ENCODE measurements at places on chromosomes 12 and 14.

DNA sequence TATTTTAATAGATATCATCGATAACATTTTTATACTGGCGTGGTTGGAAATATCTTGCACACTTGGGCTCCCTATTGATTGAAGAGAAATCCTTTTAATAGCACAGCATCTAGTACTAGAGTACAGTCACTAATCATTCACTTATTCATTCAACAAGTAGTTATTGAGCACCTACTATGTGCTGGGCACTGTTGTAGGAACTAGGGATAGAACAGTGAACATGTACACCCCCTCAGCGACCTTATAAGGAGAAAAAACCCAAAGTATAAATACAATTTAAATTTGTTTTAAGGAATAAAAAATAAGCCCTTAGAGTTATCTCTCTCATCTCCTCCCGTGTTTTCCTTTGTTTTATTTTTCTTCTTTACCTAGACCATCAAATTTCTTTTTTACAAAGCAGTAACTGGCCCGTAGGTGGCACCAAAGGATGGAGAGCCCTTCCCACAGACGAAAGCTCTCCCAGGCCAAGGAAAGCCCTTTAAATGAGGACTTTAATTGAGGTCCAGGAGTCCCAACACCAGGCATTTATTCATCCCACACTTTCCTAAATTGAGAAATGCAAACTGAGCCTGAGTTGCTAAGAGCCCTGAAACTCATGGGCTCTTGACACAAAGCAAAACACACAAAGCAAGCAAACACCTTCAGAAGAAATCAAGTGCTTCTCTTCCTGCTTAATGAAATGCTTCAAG, 29.0 kb downstream of the PEBP1 start:
- no peak for DNase-seq

DNA sequence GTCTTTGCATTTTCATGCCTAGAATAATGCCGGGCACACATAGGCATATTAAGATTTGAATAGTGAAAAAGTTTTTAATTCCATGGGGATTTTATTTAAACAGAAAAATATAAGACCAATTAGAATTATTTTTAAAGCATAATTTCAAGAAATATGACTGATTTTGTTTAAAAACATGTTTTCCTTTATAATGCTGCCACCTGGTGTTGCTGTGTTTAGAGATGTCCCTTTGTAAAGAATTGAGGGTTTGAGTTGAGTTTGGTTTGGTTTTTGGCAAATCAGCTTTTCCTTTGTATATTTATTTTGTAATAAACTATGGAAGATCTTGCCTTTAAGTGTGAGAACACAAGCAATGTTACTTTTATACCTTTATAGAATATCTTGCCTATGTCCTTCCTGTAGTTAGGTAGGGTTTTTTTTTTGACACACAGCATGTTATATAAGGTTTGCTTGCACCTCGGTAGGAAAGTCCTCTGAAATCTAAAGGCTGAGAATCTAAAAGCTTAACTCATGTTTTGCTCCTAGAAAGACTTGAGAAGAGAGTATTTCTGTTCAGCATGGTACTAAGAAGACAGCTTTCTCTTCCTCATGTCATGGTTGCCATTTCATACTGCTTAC, 31.4 kb upstream of the SNAPC1 start:
- no peak for DNase-seq

DNA sequence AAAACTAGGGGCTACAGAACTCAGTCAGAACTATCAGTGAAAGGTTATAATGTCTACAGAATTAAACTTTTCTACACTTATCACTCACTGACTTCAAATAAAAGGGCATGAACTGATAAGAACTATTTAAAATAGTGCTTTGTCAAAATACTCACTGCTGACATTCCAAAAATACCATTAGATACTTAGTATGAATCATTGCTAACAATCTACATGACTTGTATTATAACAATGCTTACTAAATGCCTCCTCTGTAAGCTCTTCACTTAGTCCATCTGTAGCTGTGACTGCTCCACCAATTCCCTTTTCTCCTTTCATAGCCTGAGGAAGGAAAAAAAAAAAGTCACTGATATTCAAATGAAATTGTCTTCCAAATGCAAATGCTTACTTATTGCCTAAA, 17.0 kb downstream of the NFYB start:
- DNase-seq: no peak

GRCh38 chr12:51536159-51536558, 54.9 kb upstream of the SCN8A start:
- no peak for DNase-seq

- DNase-seq: no peak
Observed at GRCh38 chr12:3644104-3644503, 108.8 kb downstream of the CRACR2A start.

DNA sequence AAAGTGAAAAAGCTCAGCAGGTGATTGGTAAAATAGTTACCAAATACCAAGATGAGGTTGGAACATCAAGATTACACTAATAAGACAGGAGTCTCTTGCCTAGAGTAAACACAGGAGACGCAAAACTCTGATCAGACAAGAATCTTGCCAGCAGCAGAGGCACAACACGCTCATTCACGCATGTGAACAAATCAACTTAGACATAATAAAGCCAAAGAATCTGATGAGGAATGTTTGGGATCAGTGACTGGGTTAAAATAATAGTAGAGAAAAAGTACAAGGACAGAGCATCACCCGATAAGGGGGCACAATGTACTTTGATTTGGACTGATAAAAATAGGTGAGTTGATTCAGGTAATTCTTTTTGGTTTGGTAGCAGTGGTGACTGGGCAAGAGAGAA, 159.5 kb upstream of the GRIP1 start:
- DNase-seq: no peak

GRCh38 chr12:5328669-5329517, 103.0 kb upstream of the NTF3 start:
- DNase-seq: no peak

GRCh38 chr12:62248873-62249272, 11.3 kb upstream of the USP15 start:
- no peak for DNase-seq

- no peak for DNase-seq
Observed at GRCh38 chr14:100573002-100573756, 14.0 kb downstream of the BEGAIN start.

GRCh38 chr12:106759526-106760183, 14.8 kb upstream of the RIC8B start:
- DNase-seq: no peak

DNA sequence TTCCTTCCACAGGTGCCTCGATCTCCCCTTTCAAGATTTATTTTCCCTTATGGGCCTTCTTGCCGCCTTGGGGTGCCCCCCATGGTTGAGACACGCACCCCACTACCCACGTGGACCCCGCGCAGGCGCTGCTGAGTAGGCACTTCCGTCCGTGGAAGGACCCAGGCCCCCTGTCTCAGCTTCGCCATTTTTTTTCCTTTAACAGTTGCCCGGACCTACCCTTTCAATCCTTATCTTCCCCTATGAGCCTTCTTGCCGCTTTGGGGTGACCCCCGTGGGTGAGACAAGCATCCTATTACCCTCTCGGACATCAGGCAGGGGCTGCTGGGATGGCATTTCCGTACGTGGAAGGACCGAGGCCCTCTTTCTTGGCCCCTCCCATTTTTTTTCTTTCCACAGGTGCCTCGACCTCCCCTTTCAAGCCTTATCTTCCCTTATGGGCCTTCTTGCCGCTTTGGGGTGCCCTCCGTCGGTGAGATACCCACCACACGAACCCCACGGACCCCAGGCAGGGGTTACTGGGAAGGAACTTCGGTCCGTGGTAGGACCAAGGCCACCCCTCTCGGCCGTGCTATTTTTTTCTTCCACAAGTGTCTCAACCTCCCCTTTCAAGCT, 268.2 kb downstream of the ALG10 start:
- DNase-seq: no peak

GRCh38 chr12:122123051-122123760, 44.6 kb downstream of the MLXIP start:
- peak; percentile 76 for DNase-seq

DNA sequence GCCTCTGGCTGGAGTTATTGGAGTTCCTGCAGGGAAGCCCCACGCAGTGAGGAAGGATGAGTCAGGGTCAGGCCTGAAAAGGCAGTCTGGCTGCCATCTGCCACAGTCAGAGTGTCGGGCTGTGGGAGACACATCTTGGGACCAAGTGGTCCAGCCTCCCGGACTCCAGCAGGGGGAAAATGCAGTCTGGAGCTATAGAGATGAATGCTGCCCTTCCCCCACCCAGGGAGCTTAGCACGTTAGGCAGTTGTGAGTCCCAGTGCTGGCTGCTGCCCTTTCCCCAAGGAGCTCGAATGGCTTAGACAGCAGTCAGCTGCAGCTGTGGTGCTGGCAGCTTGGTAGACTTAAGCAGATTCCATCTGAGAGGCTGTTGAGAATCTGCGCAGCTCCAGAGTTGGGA, 8.2 kb upstream of the NTS start:
- no peak for DNase-seq

- DNase-seq: no peak
Observed at GRCh38 chr12:10027311-10027710, 3.2 kb upstream of the CLEC9A start.

DNA sequence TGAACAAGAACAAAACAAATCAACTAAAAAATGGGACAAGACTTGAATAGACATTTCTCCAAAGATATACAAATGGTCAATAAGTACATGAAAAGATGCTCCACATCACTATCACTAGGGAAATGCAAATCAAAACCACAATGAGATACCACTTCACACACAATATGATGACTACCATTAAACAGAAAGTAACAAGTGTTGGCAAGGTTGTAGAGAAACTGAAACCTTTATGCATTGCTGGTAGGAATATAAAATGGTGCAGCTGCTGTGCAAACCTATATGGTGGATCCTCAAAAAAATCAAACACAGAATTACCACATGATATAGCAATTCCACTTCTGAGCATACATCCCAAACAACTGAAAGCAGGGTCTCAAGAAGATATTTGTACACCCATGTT, 5.2 kb downstream of the SMAGP start:
- DNase-seq: no peak

Data from cardiac septum (tissue), 1 donor.